ENCODE measurements at places on chromosomes 2 and 18. TPM values are rescaled to one million over a fixed set of nuclear protein-coding genes. Genes with fewer than 3 reads are reported as not detected.
A peak's percentile ranks its signal among the peaks of the same experiment; 100 is the strongest.

Gene RFX8
- 0.48 TPM for total RNA-seq

Gene VAMP8
- 124 TPM for total RNA-seq

Gene CCDC121
- total RNA-seq = 0.26 TPM

Gene ELP2
- total RNA-seq = 95.8 TPM

Gene VWA3B
- total RNA-seq = not detected

Gene M1AP
- not detected for total RNA-seq

Gene FBXO36
- total RNA-seq = 0.67 TPM

Gene CD207
- not detected for total RNA-seq

Gene UGT1A10
- total RNA-seq = not detected

Gene ZNF385B
- total RNA-seq = not detected

Gene TCF23
- not detected for total RNA-seq

Gene PRKAG3
- total RNA-seq = not detected

GRCh38 chr2:194319222-194319992, 1337.6 kb upstream of the SLC39A10 start:
- no peak for ATAC-seq

- no peak for ATAC-seq
These were observed 369.7 kb downstream of the CTNNA2 start for GRCh38 chr2:79882548-79882947.

DNA sequence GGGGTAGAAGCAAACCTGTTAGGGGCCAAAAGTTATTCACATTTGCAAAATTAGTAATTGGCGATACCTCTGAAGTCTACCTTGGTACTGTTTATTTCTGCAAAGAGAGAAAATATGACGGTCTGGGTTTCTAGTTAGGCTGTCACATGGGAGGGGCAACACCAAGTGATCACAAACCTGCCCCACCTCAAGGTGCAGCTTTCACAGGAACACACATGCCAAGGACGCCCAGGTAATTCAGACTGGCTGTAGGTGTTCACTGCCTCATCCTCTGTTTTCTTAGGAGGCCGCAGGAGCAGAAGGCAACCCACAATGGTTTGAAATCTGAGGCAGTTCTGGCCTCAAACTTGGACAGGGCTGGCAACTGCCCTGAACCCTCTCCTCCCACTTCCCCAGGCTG, 56.2 kb downstream of the STPG4 start:
- no peak for ATAC-seq

GRCh38 chr2:106108351-106108750, 85.8 kb downstream of the UXS1 start:
- no peak for ATAC-seq

GRCh38 chr2:134276381-134277172, 22.7 kb downstream of the MGAT5 start:
- peak; percentile 36 for ATAC-seq

DNA sequence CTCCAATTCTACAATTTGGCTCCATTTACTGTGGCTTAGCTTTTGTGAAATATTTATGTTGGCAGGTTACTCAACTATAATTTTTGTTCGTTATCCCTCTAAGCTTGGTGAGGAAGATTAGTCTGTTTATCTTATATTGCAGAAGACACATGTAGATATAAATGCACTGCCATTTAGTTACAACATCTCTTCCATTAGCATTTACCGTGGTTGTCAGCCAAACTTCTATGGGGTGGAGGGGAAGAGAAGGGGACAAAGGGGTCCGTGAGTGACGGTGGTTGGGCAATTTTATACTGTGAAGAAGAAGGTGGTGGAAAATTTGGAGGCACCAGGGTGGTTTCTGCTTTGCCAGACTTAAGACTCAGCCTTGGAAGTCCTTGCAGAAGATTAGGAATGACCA, 117.6 kb upstream of the CXCR4 start:
- no peak for ATAC-seq

- no peak for ATAC-seq
These were observed 254.2 kb downstream of the KCNS3 start for GRCh38 chr2:18132697-18133096.

DNA sequence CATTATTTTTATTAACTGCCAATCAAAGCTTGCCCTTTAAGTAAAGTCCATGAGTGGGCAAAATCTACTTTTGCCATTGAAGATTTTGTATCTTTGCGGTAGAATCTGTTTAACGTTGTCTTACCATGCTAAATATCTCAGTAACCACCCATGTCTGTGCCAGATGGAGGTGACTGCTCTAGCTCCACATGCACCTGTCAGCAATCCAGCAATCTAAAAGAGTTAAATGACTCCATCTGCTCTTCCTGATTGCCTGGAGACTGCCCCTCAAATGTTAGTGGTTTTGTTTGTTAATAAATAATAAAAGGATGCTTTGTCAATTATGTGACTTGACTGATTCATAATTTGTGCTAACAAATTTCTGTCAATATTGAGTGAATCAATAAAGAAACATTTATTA, 141.7 kb downstream of the RBM43 start:
- no peak for ATAC-seq

DNA sequence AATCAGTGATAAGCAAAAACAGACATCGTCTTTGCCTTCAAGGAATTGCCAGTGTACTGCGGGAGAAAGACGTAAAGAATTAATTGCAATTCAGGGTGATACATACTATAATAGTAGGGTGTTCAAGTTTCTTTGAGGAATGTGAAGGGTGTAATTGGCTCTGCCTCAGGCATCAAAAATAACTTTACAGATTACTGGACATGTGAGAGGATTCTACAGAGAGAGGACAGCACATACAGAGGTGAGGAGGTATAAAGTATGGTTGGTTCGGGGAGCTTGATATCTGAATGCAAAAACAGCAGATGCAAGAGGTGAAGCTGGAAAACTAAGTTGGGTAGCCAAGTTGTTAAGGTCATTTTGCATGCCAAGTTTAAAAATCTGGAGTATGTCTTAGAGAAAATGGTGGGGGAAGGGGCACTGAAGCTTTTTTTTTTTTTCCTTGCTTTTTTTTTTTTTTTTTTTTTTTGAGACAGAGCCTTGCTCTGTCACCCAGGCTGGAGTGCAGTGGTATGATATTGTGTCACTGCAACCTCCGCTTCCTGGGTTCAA, 227.5 kb upstream of the FOSL2 start:
- no peak for ATAC-seq

GRCh38 chr18:28177828-28178635, 1.1 kb upstream of the CDH2 start:
- no peak for ATAC-seq

- ATAC-seq = no peak
These were observed 1.4 kb upstream of the KIF3C start for GRCh38 chr2:25983735-25984134.

DNA sequence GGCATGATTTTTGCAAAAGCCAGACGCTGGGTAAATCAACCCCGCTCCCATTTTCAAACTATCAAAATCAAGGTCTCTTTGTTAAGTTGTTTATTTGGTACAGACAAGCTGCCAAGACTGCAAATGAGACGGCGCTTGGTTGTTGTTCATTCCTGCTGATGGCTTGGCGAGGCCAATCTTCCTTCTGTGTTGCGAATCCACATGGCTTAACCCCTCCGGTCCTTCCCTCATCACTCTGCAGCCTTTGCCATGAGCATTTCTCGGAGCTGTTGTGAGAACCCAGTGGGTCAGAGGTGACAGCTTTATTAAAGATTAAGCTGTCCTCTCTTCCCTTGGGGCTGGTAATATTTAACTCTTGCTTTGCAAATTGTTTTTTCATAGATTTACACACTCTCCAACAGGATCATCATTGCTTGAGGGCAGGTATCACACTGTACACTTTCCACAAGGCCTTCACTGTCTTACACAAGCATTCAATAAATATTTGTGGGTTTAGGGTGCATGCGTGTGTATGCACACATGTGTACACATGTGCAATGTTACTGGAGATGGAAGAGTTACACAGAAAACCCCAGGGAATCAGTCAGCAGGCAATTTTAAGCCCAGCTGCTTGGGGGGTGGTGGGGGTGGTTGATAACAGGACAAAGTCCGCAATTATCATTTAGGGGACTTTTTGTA, 27.8 kb upstream of the KCNF1 start:
- no peak for ATAC-seq

DNA sequence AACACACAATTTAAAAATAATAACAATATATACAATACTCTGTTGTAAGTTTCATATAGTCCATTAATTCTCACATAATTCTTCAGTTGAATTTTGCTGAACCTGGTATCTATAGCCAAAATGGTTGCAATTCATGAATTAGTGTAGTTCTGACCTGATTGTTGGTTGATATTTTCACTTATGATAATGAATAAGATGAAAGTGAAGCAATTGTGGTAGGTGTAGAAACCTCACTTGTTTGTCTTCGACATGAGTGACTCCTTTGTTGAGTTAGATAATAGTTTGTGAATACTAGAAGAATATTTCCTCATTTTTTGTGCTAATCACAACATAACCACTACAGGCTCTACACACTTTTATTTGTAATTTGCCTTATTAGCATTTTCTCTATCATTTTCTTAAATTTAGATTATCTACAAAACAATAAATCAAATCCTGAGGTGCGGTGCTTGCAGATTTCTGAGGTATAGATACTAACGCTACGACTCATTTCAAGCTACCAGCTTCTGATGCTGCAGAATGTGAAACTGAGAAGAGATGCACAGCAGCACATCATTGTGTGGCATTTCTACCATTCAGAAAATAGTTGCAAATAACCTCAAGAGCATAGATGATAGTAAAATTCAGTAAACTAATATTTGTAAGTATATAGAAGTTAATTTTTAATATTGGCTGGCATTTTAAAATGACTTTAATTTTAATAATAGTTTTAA, 117.9 kb downstream of the KCNH7 start:
- ATAC-seq = peak; percentile 75

Data from activated T-helper 17 cell treated with anti-CD3 and anti-CD28 coated beads, Interleukin-2, amount 50 U/mL, for 72 hours (primary cell).